CD4-positive, alpha-beta T cell (primary cell): ENCODE measurements at places on chromosomes 2 and 18.
A peak's percentile ranks its signal among the peaks of the same experiment; 100 is the strongest.

GRCh38 chr2:20212871-20213503, 11.9 kb downstream of the SDC1 start:
- no peak for DNase-seq

- DNase-seq = no peak
These were observed 11.1 kb upstream of the DCTN1 start for GRCh38 chr2:74391209-74391579.

DNA sequence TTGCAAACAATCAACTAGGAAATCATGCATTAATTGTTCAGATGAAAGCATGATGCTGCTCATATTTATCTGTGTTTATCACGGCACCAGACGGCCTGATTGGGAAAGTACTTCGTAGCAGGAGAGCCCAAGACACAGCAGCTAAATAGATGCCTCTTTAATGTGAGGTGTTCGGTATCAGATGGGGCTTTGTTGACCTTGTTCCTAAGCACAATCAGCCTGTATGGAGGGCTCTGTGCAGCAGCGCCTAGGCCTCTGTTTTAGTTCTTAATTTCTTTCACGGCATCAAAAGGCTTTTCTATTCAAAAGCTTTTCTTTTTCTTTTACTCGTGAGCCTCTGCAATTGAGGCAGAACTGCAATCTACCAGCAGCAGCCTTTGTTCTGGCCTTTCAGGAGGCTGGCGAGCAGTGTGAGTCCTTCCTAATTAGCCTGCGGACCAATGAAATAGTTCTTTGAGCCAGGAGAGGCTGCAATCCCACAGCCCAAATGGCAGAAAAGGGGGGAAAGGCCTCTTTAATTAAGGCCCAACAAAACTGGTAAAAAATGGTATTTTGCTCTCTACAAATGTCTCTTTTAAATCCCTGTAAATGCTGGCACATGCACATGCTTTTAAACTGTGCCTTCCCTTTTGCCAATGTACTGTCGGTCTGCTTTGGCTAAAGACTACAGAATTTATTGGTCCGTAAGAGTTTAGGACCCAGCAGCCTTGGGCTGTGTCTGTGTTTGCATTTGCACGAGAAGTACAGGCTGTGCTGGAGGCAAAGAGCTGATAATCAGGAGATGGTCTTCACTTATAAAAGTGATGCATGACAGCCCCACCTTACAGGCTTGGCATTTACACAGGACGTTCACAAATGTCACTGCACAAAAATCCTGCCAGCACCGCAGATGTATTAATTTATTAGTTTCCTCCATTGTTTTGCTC, 159.6 kb downstream of the RND3 start:
- DNase-seq = no peak

- no peak for DNase-seq
These were observed 256.1 kb upstream of the MEX3C start for GRCh38 chr18:51453594-51453993.

- DNase-seq = no peak
These were observed 150.2 kb downstream of the TMEFF2 start for GRCh38 chr2:192044496-192044895.

DNA sequence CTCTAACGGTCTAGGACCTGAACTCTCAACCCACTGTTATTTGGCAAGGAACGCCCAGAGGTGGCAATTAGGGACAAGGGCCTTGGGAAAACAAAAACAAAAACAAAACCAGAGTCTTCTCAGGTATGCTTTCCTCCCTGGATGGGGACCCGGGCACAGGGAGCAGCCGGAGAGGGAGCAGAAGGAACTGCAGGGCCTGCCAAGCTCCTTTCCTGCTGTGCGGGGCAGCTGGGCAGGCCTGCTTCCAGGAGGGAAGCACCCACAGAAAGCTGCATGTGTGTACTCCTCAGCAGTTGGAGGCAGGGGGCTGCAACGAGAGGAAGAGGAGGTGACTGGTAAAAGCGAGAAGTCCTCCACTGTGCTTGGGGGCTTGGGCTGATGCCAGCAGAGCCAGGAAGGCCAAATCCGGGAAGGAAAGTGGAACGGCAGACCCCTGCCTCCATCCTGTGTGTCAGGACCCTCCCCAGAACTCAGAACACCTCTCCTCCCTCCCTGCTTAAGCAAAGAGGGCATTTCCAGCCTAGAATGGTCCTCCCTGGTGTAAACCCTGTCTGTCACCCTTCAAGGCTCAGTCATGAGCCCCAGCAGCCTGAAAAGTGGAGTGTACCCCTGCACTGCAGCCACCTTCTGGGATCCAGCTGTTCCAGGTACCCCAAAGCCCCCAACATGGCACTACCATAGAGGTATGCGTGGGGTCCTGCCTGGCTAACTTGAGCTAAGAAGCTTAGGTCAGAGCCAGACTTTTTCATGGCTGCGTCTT, 56.3 kb downstream of the DNMT3A start:
- no peak for DNase-seq

DNA sequence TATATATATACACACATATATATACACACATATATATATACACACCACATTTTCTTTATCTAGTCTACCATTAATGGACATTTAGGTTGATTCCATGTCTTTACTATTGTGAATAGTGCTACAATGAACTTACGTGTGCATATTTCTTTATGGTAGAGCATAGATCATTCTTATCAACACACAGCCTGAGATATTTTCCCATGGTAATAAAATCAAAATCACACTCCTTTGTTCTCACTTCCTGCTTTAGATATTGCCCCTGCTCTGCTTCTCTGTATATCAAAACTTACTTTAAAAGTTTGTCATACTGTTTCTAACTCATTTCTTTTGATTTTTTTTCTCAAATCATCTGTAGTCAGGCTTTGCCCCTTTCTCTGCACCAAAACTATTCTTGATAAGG, 119.9 kb downstream of the DCC start:
- DNase-seq = no peak

DNA sequence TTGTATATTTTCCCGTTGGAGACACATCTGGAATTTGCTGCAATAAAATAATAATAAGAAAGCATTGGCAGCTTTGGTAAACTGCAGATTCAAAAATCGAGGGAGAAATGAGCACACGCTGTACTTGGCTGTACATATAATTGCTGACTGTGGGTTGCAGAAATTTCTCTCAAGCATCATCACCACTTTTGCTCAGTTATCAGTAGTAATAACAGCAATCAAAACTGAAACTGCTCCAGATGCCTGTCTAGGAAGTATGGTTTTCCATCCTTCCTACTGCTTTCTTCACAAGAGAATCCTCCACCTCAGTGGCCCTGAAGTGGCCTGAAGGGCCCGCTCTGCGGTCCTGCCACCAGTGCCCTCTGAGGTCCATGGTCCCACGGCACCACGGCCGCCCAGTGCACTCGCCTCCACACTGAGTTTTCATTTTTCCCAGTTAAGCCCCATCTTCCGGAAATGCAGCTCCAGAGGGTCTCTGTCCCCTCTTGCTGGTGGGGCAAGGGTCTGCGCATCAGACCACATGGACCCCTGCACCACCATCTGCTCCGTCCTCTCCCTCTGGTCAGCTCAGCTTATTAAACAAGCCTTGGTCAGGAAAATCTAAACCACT, 3.9 kb downstream of the DUSP28 start:
- no peak for DNase-seq

DNA sequence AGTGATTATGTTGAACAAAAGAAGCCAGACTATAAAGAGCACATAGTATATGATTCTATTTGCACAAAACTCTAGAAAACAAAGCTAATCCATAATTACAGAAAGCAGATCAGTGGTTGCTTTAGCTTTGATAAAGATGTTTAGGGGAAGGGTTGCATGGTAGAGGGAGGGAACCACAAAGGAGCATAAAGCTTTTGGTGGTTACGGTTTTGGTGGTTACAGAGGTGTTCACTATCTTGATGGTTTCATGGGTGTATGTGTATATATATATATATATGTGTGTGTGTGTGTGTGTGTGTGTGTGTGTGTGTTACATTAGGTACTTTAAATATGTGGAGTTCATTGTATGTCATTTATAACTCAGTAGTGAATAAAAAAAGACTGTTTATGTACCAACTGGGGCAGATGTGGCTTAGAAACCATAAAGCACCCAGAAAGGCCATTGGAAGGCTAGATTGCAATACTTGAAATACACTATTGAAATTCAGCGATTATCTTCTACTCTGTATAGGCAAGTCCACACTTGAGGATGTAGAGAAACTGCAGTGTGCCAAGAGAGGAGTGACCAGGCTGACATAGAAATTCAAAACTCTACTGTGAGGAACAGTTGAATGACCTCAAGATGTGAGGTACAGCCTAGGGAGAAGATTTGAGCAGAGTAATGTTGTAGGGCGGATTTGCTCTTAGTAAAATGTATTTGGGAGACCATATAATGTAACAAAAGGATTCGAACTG, 60.6 kb downstream of the CAB39 start:
- no peak for DNase-seq

DNA sequence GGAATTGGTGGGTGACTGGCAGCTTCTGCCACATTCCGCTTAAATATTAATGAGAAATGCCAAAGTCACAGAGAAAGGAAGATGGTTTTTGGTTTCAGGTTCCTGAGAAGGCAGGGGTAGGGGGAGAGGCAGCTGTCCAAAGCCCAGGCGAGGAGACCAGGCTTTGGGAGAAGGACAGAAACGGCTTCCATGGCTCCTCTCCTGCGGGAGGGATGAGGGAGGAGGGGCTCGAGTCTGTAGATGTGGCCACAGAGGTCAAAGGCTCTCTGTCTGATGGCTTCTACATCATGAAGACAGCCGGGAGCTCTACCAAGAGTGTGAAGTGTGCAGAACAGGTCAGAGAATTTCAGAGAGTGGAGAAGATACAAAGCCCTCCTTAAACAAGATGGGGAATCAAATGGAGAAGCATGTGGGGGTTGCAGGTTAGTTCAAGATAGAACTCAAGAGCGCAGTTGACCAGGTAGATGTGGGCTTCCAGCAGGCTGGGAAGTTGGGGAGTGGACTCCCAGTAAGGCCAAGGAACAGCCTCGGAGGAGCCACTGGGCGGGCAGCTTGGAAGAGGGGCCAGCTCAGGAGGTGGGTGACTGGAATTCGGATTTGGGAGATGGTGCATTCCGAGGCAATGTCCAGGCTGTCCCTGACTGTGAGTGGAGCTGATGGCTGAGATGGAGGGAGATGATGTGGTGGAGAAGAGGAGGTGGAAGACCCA, 23.8 kb upstream of the HPCAL1 start:
- no peak for DNase-seq

GRCh38 chr2:240500561-240501423, 57.0 kb downstream of the ANKMY1 start:
- no peak for DNase-seq

DNA sequence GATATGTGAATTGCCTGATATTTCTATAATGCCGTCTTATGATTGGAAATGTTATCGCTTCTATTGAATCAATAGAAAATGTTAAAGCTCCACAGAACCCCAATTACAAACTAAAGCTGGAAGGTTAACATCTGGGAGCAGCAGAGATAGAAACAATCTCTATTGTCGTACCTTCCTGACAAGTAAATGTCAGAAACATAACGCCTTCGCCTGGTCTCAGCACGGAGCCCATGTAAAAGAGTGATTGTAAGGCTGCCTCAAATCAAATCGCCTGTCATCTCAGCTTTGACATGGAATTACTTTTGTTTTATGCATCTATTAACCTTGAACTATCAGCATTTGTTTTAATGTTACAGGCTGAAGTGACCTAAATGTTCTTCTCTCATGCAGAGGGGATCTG, 885.9 kb upstream of the PIK3C3 start:
- DNase-seq = no peak

GRCh38 chr2:100577777-100578176, 15.0 kb downstream of the PDCL3 start:
- no peak for DNase-seq

- no peak for DNase-seq
These were observed 113.1 kb upstream of the HAAO start for GRCh38 chr2:42905341-42906110.

- no peak for DNase-seq
These were observed 4.8 kb upstream of the OXER1 start for GRCh38 chr2:42768706-42769256.

GRCh38 chr2:54962511-54962910, 87.7 kb downstream of the RTN4 start:
- DNase-seq = no peak

DNA sequence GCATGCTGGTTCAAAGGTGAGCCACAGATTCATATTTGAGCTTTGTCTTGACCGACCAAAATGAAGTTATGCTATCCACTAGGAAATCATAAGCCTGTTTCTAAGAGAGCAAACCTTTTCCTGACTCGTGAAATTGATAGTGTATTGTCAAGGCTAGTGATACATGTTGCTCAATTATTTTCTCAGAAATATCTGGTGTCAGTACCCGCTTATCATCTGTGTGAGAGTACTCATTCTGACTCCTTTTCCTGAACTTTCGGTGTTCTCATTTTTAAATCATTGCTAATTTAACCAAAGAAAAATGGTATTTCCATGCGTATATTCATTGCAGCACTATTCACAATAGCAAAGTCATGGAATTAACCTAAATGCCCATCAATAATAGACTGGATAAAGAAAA, 56.2 kb downstream of the SGPP2 start:
- no peak for DNase-seq

- peak; percentile 28 for DNase-seq
These were observed 157.8 kb downstream of the SMAD2 start for GRCh38 chr18:47772374-47773248.

DNA sequence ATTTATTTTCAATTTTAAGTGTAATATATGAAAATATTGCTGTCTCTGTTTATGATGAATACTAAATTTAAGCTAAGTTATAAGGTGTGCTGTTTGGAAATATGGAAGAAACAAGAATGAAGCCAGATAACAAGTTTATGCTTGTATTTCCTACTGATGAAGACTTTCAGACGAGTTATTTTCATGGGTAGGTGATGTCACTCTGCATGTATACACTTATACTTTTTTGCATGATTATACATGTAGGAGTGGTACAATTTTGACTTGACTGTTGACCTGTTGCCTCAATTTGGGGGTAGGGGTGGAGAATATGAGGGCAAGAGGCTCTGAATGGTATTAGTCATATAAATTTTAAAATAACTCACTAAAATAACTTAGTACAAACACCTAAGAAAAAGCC, 133.7 kb downstream of the HAUS1 start:
- DNase-seq = no peak

- no peak for DNase-seq
These were observed 66.3 kb downstream of the FIGN start for GRCh38 chr2:163669506-163669905.

DNA sequence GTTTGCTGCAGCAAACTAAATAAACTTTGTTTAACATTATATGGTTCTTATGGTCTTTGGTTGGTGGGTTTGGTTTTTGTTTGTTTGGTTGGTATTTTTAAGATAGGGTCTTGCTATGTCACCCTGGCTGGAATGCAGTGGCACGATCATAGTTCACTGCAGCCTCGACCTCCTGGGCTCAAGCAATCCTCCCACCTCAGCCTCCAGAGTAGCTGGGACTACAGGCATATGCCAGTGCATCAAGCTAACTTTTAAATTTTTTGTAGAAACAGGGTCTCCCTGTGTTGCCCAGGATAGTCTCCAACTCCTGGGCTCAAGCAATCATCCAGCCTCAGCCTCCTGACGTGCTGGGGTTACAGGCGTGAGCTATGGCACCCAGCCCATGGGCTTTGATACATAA, 7.1 kb upstream of the RPRD1A start:
- DNase-seq = no peak

- no peak for DNase-seq
These were observed 63.9 kb downstream of the DGKD start for GRCh38 chr2:233418052-233418760.

- no peak for DNase-seq
These were observed 752 bp upstream of the BAZ2B start for GRCh38 chr2:159617100-159617499.

- no peak for DNase-seq
These were observed 119.2 kb upstream of the ACVR1C start for GRCh38 chr2:157747695-157748370.
